ENCODE measurements at places on chromosomes 3 and 15.

DNA sequence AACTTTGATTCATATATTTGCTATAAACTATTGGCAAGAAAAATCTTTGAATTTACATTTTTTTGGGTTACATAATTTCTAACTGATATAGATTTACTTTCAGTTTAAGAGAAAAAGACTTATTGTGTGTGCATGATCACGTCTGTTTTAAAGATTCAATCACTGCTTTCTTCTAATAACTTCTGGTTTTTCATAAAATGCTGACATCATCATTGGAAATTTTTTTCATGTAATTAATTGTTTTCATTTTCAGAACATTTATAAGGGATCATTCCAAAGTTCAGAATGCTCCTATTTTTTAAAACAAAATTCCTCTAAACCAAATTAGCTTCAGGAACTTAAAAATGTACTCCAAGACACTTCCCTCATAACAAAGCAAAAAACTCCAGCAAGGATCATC is 500.7 kb upstream of the GBE1 start:
- DNase-seq, result no peak

GRCh38 chr3:71987089-71987735 is 202.3 kb upstream of the PROK2 start:
- no peak for DNase-seq

DNA sequence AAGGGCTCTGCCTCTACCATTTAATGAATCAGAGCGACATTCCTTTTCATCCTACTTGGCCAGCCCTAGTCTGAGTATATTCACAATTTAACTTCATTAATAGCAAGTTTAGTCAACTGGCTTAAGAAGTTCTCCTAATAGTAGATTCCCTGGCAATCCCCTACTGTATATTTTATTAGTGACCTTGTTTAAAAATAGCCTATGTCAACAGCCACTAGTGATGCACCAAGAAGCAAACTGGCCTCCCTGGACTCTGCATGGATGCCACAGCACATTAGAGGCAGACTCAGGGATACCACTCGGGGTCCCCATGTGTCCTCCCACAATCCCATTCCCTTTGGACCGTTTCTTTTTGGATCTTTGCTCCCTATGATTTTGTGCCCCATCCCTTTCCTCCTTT is 83.6 kb downstream of the THSD4 start:
- DNase-seq, result no peak

DNA sequence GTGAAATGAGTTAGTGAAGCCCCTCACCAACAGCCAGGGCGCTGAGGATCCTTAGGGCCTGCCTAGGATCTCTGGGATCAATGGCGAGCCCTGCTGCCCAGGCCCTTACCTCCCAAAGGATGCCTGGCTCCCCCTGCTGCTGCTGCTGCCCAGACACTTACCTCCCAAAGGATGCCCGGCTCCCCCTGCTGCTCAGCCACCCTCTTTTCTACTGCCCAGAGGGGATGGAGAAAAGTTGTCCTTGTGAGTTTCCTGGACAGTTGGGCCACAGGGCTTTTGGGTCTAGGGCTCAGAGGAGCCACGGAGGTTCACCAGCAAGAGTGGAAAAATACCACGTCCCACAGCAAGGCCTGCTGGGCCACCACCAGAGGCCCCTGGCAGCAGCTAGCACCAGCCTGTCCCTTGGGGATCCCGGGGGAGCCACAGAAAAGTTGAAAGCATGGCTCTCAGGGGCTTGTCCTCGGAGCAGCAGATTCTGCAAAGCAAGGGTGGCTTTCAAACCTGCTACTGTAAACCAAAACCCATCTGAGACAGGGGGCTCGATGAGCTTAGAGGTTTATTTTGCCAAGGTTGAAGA is 59.4 kb downstream of the SLC6A6 start:
- DNase-seq, result no peak

DNA sequence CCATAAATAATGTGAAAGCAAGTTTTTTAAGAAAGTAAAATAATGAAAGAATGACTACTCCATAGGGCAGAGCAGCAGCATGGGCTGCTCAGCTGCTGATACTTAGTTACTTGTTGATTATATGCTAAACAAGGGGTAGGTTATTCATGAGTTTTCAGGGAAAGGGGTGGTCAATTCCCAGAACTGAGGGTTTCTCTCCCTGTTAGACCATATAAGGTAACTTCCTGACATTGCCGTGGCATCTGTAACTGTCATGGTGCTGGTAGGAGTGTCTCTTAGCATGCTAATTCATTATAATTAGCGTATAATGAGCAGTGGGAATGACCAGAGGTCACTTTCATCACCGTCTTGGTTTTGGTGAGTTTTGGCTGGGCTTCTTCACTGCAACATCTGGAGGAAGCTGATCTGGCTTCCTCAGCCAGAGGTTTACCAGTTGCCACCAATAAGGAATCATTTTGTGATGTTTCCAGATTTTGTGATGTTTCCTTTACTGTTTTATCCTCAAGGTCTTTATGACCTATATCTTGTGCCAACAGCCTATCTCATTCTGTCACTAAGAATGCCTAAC is 121.8 kb upstream of the CHL1 start:
- no peak for DNase-seq

GRCh38 chr15:84783493-84784251 is 33.5 kb upstream of the ALPK3 start:
- no peak for DNase-seq

DNA sequence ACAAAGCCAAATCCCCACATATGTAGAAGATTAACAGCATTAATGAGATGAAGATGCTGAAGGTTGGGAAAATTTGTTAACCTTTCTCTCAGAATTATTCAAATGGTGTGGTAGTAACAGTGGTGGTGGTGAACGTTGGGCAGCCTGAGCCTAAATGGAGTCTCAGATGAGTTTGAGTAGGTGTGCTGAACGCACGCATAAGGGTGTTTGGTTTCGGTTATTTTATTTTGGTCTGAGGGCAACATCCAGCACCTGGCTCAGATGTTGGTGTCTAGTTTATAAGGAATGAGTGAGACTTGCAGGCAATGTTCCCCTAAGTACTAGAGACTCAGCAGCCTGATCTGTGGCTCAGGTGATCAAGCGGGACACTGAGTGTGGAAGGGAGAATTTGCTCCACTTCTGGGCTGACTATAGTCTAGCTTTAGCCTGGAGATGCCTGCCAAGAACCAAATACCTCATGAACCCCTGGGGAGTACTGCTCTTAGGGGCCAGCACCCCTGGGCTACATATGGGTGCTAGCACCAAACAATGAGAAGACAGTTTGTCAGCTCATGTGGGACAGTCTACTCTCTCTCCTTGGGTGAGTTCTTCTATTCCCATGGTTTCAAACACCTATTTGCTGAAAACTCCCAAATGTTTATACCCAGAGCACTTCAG is 39.5 kb upstream of the ATP2C1 start:
- no peak for DNase-seq

- DNase-seq, result no peak
Observed at GRCh38 chr3:50447290-50447840, 56.1 kb downstream of the CACNA2D2 start.

DNA sequence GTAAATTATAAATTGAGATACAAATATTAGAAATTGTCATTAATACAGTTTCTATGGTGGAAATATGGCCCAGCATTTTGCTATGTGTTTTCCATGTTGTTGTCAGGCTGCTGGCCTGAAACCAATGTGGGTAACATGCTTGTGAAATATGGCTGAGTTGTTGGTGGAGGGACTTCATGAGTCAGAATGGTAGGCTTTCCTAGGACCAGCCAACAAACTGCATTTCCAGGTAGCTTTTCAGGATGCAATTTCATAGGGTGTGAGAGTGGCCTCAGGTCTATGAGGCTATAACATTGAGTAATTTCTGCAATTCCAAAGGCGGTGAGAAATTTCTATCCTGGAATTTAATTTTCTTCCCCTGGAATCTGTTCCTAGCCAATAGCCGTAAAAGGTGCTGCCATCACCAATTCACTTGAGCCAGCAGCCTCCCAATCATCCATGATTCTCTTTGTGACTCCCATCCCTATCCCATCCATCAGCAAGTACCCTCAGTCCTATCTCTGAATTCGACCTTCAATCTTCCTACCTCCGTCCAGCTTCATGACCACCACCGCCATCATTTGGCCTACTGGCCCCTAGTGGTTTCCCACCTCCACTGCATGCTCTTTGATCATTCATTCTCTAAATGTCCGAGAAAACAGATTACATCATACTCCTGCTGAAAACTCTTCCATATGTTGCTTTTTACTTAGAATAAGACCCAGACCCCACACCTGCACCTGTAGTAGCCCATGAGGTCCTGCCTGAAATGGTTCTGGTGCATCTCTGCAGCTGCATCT is 276.6 kb upstream of the CFAP20DC start:
- DNase-seq, result no peak

DNA sequence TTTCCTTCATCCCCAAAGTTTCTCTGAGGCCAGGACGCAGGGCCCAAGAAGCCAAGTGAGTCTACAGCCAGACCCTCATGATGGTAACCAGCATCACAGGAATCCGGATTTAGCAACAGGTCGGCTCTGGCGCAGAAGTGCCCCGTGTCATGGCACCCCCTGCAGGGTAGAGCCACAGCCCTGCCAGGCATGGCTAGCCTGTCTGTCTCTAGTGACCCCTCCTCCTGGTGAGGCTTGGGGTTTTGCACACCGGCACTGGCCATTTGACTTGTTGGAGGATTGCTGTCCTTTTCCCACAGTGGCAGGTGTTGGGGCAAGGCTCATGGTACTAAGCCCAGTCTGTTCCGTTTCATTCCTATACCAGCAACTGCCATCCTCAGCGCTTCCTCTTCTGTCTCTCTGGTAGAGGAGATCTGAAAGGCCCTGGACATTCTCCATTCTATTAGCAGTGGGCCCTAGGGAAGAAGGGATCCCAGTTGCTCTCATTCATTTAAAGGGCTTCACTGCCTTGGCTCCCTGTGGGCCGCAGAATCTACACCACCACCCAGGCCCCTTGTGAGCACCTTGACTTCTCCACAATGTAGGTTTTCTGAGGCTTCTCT is 9.4 kb upstream of the CHAC1 start:
- no peak for DNase-seq

DNA sequence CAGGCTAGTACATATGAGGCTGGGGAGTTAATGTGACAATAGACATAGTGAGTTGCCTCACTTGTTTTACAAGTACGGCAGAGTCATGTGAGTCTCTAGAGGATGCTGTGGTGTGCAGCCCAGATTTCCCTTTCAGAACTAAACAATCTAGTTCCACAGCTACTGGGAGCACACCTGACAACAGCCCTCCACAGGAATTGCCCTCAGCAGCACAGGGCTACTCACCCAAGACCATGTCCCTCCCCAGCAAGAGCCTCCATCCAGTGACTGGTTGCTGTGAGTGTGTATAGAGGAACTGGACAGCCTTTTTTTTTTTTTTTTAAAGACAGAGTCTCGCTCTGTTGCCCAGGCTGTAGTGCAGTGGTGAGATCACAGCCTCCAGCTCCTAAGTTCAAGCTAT is 40.2 kb upstream of the UBE2E2 start:
- DNase-seq, result no peak

DNA sequence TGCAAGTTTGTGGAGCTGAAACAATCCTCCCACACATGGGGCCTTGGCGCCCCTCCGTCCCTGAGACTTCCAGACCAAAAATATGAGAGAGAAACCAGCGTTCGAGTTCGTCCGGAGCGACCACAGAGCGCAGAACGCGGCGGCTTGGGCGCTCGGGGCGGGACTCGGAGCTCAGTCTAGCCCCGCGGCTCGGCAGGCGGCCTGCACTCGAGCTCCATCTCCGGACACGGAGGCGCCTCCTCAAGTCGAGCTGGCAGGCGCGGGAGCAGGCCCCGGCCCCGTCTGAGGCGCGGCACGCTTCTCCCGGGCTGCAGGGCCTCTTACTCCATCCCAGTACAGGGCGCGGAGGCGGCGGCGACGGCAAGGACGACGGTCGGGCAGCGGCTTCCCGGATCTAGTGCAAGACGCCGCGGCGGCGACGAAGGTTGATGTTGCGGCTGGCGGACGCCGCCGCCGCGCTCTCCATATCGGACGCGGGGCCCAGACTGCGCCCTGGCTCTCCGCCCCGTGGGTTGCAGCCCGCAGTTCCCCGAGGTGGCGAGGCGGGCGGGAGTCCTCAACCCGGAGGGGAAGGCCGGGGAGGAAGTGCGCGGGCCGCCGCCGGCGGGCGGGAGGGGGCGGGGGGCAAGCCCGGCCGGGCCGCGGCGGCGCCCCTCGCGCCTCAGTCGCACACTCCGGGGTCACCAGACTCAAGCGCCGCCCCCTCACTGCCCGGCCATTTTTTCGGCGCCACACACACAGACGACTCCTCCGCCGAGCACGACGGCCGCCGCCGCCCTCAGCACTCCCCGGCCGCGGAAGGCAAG is 674 bp downstream of the MSL2 start:
- no peak for DNase-seq

DNA sequence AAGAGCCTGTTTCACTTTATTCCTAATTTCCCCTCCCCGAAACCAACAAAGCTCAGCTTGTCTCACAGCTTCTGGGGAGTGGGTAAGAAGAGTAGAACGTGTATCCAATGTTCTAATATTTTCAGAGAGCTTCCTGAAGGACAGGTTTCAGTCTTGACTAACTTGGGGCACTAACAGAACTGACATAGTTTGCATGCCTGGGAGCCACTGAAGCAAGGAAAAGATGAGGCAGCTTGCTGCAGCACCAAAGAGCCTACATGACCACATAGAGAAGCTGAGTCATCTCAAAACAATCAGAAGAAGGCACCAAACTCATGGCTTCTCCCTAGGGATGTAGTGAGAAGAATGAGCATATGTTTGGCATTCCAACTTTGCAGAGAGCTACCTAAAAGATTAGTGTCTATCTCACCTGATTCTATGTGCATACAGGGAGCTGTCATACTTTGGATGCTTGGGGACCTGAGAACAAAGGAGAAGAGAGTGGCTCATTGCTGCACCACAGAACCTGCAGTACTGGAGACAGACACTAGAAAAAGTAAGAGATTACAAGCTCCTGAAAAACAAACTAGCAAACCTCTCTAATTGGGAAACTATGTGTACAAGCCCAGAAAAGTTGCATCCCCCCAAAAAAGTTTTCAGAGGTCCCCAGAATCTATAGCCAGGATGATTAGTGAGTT is 86.9 kb downstream of the DCLK3 start:
- DNase-seq, result no peak

DNA sequence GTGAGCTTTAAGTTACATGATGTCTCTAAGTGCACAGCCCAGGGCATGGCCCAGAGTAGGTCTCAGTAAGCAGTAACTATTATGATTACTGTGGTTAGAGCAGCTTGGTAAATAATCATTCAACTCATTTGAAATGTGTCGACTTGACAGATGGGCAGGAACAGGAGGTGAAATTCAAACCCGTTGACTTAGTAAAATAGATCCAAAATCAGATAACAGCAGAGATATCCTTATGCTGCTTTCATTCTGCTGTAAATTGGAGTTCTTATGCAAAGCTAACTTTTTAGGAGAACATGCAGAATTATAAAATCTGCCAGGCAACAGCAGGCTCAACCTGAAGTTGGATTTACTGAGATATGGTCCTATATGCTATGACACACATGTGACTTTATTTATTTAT is 118.7 kb upstream of the KLHL25 start:
- DNase-seq, result no peak

GRCh38 chr3:161672478-161672877 is 175.9 kb downstream of the OTOL1 start:
- DNase-seq, result no peak

DNA sequence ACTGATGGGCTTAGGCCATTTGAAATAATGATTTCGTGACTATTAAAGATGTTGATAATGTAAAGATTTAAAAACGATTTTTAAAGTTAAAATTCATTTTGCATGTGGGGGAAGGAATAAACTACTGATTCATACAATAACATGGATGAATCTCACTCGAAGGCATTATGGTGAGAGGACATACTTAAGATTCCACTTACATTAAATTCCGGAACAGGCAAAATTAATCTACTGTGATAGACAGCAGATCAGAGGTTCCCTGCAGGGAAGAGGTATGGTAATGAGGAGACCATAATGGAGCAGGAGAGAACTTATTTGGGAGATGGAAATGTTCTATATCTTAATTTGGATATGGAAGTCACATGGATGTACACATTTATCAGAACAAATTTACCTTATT is 28.4 kb upstream of the RAB6B start:
- DNase-seq, result no peak
